ENCODE measurements at places on chromosomes 3 and 15.

DNA sequence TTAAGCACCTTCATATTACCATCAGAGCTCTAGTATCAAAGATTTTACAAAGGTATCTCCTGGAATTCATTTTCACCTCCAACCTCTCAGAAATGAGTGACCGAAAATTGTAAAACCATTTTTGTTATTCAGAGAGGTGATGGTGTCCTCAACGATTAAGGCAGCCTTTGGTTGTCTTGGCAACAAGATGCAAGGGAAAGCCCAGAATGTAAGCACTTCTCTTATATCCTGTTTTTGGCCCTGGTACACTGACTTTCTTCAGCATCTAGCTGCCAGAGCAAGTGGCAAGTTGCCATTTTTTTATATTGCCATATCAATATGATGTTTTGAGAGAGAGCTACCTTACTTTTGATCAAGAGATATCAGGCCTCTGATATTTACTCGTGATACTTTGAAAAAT lies 384.9 kb upstream of the NECTIN3 start:
- DNase-seq = no peak

- DNase-seq = peak; percentile 55
Observed at GRCh38 chr3:148861277-148861869, 3.7 kb upstream of the CPA3 start.

DNA sequence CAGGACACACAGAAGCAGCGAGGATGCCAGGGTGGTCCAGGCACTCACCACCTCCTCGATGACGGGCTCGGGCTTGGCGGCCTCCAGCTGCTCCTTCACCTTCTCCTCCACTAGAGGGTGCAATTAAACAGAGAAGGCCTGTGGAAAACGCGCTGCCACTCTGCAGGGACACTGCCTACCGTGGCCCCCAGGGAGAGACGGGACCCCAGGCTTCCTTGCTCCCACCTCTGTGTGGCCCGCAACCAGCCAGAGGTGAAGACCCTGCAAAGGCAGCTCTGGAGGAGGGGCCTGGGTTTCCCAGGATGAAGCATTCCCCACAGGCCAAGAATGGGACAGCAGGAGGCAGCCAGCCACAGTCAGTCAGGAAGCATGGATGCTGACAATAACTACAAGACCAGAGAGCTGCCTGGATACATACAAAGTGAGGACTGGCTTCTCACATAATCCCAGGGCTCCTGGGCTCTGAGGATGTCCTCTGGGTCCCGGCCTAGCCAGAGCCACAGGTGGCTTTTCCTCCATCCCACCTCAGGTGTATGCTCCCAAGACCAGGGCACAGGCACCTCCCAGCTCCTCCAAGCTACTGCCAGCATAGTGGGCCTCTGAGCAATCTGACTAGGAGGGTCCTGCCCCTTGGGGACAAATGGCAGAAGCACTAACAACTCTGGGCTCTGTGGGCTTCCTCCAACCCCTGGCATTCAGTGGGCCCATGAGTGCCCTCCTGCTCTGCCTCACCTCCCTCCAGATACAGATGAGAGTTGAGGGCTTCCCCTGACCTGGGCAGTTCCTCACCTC lies 46.2 kb downstream of the PTH1R start:
- DNase-seq = no peak

- no peak for DNase-seq
Observed at GRCh38 chr3:115388166-115388565, 235.1 kb upstream of the GAP43 start.

DNA sequence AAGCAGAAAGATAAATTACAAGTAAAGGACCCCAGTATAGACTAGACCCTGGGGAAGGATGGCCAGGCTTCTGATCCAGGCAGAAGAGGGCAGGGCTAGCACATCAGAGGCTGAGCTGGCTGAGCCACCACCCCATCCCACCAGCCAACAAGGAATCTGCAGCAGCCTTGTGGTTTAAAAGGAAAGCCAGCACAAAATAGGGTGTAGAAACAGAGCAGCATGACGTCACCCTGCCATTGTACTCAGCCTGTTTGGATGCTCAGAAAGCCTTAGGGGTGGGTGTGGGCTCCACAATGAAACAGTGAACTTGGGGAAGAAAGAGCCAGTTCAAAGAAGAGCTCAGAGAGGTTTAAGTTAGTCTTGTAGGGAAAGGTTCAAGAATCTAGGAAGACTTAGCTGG lies 28.2 kb downstream of the DUOX1 start:
- DNase-seq = peak; percentile 88

Data from globus pallidus (tissue), 1 donor.